ENCODE measurements at places on chromosomes 7 and 10. TPM values are rescaled to one million over a fixed set of nuclear protein-coding genes. Genes with fewer than 3 reads are reported as not detected.

Gene GRM3
- 0.13 TPM for polyA plus RNA-seq

Gene SORCS3
- 0.59 TPM for polyA plus RNA-seq

Gene UFSP1
- polyA plus RNA-seq, result 4.2 TPM

Gene HBP1
- polyA plus RNA-seq, result 53.9 TPM

Gene LBX1
- polyA plus RNA-seq, result 0.33 TPM

Gene FLNC
- polyA plus RNA-seq, result 40.4 TPM

Gene PHKG1
- 0.28 TPM for polyA plus RNA-seq

Gene CWF19L1
- 12.2 TPM for polyA plus RNA-seq

Gene MGAM2
- polyA plus RNA-seq, result 1.6 TPM

Gene PAX4
- polyA plus RNA-seq, result 0.65 TPM

Gene BTBD16
- polyA plus RNA-seq, result 0.74 TPM

Gene ELFN1
- polyA plus RNA-seq, result 5.5 TPM

Gene ZNF488
- 2.5 TPM for polyA plus RNA-seq

Gene UPK3BL1
- 32.2 TPM for polyA plus RNA-seq

Gene BCAP29
- 27.5 TPM for polyA plus RNA-seq

Gene HELLS
- polyA plus RNA-seq, result 15.8 TPM

- no peak for DNase-seq
These were observed 64.5 kb upstream of the MRLN start for GRCh38 chr10:59817773-59818172.

GRCh38 chr7:142739923-142740492 lies 9.3 kb upstream of the PRSS1 start:
- DNase-seq, result no peak

GRCh38 chr7:139118805-139119485 lies 9.4 kb upstream of the ZC3HAV1 start:
- DNase-seq, result peak; percentile 46

GRCh38 chr10:3548702-3549101 lies 236.3 kb downstream of the KLF6 start:
- DNase-seq, result no peak

DNA sequence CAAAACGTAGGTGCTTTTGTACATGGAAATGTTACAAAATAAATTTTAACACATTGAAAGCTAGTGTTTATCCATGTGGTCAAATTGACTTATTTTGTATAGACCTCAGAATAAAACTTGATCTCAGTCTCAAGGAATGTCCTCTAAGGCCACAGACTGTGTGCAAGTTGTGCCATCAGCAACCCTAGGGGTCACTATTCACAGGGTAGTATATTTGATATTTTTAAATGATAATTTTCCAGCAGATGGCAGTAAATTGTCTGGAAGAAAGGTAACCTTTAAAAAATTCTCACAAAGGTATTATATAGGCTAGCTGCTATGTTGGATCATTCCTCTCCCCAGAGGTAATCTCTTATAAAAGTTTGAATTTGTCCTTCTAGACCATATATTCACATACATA lies 12.9 kb upstream of the SNX10 start:
- DNase-seq, result no peak

DNA sequence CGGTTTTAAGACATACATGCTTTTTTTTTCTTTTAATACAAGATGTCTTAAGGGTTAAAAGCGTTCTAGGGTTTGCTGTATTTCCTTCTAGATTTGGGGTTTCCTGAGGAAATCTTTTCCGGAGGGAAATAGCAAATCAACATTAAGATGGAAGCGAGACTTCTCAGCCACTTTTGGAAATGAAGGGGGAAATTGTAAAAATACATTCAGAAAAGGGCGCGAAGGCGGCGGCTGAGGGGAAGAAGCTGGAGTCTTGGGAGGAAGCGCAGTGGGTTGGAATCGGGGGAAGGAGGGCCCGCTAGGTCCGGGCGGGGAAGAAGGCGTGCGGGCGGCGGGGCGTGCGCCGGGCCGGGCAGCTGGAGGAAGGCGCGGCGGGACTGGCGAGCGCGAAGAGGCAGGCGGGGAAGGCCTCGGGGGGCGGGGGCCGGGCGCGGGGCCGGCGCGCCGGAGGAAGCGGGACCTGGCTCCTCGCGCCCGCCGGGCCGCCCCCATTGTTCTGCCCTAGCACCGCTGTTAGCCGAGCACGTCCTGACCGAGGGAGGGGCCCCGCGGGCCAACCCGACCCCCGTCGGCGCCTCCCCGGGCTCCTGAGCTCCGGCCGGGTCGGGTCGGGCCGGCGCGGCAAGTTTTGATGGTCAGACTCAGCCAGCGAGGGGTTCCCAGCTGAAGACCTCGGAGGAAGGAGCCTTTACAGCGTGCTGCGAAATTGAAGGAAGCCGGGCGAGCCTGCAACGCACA lies 1.5 kb upstream of the SKIDA1 start:
- peak; percentile 77 for DNase-seq

GRCh38 chr7:49433794-49434193 lies 339.6 kb upstream of the VWC2 start:
- no peak for DNase-seq

DNA sequence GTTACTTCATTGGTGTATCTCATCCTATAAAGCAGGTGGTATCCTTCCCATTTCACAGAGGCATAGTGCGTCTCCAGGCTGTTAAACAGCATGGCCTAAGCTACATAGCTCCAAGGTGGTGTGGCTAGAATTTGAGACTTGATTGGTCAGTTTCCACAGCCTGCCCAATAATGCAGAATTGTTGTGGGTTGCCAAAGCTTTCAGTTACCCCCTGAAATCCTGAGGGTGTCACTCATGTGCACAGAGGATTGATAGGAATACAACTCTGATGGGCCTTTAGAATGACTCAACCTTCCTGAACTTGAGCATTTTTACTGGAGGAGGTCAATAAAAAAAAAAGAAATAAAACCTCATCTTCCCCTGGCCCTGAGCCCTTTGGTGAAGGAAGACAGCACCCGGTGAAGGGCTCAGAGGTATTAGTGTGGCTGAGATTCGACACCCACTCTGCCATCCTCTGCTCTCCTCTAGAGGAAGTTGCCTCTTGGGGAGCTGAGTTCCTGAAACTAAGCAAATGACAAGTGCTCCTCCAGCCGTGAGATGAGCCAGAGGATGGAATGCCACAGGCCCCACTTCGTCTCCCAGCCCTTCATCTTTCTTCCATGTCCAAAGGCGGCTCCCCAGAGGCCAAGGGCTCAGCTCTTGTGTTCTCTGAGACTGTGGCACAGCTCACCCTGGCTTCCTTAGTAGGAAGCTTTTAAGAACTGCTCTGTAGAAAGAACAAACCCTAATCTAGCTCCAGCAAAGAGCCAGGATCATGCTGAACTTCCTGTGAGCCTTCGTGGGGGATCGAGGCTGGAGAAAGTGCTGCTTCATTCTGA lies 1.0 kb downstream of the ACSL5 start:
- no peak for DNase-seq

GRCh38 chr10:50529660-50530059 lies 94.1 kb downstream of the SGMS1 start:
- no peak for DNase-seq

GRCh38 chr10:72509941-72510340 lies 115.9 kb downstream of the MICU1 start:
- no peak for DNase-seq

DNA sequence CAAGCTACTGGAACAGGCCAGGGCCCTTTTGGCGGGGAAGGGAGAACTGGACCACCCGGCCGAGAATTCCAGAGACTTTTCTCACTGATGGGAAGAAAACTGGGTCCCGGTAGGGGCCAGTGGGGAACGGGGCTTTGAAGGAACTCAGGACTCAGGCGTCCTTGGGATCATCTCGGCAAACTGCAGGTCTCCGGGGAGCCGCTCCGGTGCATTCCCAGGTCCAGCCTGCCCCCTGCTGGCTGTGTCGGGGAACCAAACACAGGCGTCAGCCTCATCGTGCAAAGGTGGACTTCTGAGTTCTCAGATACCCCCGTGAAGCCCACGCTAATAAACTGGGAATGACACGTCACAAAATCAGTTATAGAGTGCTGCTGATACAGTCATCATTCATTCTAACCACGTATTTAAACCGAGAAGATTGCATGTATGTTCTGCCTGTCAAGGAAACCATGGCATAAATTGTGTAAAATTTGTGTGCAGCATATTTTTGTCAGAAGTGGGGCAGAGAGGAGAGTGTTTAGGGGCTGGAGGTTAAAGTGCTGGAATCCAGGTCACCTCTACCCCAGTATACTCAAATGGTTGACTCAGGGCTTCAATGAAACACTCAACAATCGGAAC lies 76.1 kb upstream of the CPXM2 start:
- DNase-seq, result peak; percentile 86

DNA sequence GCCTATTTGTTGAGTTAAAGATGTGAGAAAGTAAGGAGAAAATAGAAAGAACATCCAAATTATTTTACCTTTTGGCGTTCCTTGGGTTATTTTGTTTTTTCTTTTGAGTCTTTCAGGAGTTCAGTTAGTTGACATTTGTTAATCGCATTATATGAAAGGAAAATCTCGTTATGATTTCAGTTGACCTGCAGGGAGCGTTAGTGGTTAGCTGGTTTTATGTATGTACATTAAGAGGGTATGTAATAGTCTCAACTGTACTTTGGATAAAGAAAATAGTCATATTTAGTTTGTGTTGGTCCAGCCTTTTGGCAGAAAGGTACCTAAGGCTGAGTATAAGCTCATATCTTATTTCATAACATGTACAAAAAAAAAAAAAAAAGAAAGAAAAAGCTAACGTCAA lies 4.0 kb downstream of the BMPER start:
- no peak for DNase-seq

DNA sequence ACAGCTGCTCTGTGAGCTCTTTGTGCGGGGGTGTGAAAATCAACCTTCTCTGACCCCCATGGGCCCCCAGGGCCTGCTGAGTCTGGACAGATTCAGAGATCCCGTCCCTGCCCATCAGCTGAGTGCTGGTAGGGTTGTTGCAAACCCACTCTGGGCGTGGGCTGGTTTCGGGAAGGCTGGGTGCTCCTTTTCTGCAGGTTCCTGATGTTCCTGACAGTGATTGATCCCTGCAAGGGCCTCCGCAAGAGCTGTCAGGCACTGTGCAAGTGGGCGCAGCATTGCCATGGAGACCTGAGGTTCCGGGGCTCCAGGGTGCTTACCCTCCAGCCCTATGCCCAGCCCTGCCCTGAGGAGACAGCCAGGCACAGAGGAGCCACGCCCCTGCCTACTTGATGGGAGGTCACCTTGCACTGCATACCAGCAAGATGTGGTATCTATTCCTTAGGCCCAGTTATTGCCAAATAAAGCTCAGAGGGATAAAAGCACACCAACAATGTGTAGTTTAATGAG lies 44.3 kb upstream of the INPP5A start:
- no peak for DNase-seq

DNA sequence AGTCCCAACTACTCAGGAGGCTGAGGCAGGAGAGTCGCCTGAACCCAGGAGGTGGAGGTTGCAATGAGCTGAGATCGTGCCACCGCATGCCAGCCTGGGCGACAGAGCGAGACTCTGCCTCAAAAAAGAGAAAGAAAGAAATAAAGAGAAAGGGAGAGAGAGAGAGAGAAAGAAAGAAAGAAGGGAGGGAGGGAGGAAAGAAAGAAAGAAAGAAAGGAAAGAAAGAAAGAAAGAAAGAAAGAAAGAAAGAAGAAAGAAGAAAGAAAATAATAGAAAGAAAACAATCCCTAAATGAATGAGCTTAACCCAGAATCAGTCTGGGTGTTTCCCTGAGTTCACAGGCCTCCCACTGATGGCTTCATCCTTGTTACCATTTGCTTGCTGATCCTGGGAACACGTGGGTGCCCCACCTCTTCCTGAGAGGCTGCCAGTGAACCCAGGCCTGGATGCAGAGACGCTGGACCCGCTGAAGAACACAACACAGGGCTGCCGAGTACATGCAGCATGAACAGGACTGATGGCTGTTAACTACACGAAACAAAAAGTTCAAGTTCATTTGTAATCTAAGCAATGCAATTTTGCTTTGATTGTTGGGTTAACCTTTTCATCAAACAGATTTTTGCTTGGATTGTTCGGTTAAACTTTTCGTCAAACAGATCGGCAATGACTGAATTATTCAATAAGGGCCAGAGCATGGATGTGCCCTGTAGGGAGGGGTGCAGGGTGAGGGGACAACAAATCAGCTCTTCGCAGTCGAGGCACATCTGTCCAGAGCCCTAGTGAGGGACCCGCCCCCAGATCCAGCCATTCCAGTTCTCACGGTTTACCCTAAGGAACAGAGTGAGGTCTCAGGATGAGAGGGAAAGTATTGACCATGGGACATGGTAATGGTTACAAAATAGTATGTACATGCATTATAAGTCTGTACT lies 11.5 kb downstream of the NPFFR1 start:
- no peak for DNase-seq

DNA sequence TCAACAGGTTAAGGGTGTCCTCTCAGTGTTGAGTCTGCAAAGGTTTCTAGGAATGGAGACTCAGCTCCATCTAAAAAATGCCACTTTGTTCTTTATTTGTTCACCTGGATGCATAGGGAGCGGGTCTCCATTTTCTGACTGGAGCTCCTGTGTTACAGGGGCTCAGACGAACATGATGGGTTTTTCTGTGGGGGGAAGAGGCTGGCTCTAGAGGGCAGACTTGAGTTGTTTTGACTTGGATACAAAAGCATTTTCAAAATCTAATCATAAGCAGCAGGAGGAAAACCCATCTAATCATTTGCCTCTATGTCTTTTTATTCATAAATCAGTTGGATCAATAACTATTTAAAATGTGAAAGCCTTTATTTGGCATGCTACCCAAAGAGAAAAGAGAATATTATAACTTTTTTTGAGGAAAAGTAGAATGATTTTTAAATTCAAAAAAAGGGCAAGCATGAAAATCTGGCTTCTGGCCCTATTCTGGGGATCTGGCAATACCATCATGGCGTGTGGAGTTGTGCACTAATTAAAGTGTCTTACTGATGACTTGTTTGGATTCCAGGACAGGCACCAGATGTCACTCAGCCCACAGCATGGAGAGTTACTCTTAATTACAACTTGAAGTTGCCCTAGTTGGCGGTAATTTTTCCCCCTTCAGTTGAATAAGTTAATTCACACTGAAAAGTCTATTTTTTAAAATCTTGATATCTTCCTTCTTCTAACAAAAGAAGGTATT lies 594.9 kb downstream of the REEP3 start:
- peak; percentile 33 for DNase-seq

GRCh38 chr10:62820586-62820985 lies 4.4 kb upstream of the EGR2 start:
- DNase-seq, result no peak

DNA sequence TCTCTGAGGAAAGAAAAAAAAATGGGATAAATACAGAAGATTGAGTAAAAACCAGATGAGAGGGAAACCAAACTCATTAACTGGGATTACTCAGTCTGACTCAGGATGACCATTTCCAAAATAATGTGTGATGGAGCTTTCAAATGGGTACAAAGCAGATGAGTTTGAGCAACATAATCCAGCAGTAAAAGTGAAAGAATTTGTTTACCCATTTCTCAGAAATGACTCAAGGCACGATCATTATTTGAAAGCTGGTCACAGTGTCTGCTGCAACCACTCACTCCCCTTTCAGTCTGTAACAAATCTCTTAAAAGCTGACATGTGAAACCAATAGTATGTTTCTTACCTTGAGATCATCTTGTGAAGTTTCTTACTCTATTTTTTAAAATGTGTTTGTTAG lies 104.7 kb upstream of the KLF14 start:
- no peak for DNase-seq

GRCh38 chr10:99403674-99404073 lies 26.8 kb downstream of the GOT1 start:
- no peak for DNase-seq

GRCh38 chr7:32200646-32201045 lies 130.4 kb upstream of the PDE1C start:
- no peak for DNase-seq

GRCh38 chr7:158827411-158828132 lies 1.7 kb downstream of the ESYT2 start:
- DNase-seq, result peak; percentile 36

GRCh38 chr7:3146571-3147226 lies 103.0 kb upstream of the CARD11 start:
- peak; percentile 25 for DNase-seq
